Right hindlimb (tissue), 1 donor: ENCODE measurements at places on chromosomes 7 and 10.

DNA sequence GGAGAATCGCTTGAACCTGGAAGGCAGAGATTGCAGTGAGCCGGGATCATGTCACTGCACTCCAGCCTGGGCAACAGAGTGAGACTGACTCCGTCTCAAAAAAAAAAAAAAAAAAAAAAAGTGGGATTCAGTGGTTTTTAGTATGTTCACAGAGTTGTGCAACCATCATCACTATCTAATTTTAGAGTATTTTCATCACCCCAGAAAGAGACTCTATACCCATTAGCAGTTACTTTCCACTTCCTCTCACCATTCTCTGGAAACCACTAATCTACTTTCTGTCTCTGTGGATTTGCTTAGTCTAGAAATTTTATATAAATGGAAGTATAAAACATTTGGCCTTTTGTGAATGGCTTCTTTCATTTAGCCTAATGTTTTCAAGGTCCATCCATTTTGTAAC, 113.4 kb downstream of the ST7 start:
- no peak for DNase-seq

DNA sequence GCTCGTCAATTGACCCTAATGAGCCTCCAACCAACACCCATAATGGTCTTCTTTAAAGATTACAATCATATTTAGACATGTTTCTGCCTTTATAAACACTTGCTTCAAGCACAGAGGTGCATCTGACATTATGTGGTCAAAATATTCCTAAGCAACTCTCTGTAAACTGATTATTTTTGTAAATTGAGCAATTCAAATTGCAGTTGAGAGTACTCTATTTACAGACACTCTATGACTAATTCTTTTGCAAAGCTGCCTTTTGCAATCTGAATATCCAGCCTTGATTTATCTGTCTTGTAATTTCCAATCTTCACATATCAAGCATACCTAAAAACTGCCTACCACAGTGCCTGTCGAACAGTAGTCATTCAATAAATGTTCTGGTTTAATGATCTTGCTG, 112.0 kb downstream of the PDE1C start:
- DNase-seq = no peak

DNA sequence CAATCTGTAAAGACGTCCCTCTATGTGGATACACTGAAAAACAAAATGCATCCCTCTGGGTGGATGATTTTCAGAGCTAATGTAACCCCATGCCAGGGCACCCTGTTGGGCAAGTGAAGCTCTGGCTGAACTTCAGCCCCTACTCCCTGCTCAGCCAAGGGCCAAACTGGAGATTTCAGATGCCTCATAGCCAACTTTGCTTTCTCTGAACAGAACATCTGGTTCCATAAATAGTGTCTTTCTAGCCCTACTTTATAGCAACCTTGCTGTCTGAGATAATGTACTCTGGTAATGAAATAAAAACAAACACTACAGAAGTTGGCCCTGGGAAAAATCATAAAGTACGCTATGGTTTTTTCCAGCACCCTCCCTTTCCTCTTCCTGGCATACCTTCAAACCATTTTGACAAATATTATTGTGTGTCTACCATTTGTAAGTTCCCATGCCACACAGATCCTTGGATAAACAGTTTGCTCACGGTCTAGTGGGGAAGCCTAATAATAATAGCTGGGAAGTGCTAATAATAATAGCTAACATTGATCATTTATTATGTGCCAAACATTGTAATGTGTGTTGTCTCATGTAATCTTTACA, 3.4 kb downstream of the ENTPD1 start:
- no peak for DNase-seq

DNA sequence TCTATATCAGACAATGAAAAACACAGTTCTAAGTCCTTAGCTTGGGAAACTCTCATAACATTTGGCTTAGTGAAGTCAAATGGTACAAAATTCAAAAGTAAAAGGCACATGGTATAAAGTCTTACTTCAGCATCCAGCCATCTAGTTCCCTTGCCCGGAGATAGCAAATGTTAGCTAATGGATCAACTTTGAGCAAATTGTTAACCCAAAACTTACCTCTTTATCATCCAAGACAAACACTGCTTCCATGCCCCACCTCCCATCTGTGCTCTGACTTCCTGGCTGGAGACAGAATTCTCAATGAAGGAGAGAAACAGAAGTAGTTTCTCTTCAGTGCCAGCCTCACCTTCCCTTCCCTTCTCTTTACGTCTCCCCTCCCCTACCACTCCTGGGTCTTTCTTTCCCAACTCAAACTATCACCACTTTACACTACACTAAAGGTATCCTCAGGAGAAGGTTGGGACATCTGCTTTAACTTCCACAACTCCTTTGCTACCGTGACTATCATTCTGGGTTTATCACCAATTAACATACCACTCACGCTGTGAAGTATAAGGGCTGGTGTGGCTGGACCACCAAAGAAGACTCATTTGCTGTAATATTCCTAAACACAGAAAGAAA, 21.2 kb upstream of the ZNRF2 start:
- DNase-seq = no peak

DNA sequence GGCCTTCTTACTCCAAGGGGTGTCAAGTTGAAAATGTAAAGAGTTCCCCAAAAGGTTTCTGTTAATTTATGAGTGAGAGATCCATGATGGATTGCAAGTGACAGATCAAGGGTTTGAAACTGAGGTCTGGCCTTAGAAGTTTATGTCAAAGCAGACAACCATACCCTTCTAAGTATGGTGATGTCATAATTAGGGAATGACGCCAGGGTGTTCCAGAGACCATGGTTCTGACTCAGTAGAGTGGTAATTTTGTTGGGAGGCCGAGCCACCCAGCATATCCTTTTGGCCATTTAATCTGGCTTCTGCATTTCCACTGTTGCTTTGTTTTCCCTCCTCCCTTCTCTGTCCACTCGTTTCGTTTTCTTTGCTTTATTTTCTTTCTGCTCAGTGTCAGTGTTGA, 2.7 kb downstream of the TRUB1 start:
- DNase-seq = no peak
